ENCODE measurements at places on chromosomes 4 and X. TPM values are rescaled to one million over a fixed set of nuclear protein-coding genes. Genes with fewer than 3 reads are reported as not detected.

The UGT2B7 gene
- not detected for total RNA-seq

The PABPC1L2B gene
- not detected for total RNA-seq

The FOXP3 gene
- total RNA-seq, result not detected

The UGDH gene
- total RNA-seq, result 194 TPM

The ODAPH gene
- not detected for total RNA-seq

The PDGFRA gene
- 707 TPM for total RNA-seq

The GPAT3 gene
- 10.7 TPM for total RNA-seq

The PPARGC1A gene
- 0.81 TPM for total RNA-seq

The SMIM31 gene
- total RNA-seq, result not detected
